CD4-positive, alpha-beta memory T cell (primary cell): ENCODE measurements at places on chromosomes 16 and 17. TPM values are rescaled to one million over a fixed set of nuclear protein-coding genes. Genes with fewer than 3 reads are reported as not detected.

- peak; percentile 82 for DNase-seq
These were observed 23.4 kb downstream of the AXIN2 start for GRCh38 chr17:65537845-65538674.

- peak; percentile 74 for DNase-seq
These were observed 172.8 kb upstream of the ZNF267 start for GRCh38 chr16:31700530-31701388.

Gene ADPRM
- 50.0 TPM for polyA plus RNA-seq

- no peak for DNase-seq
These were observed 34.5 kb downstream of the SDK2 start for GRCh38 chr17:73609758-73610157.

Gene ASB16
- 0.14 TPM for polyA plus RNA-seq

- DNase-seq = no peak
These were observed 44.0 kb upstream of the NOG start for GRCh38 chr17:56549501-56549900.

GRCh38 chr17:40151414-40151963 is 11.2 kb downstream of the CASC3 start:
- DNase-seq = no peak

- DNase-seq = no peak
These were observed 8.0 kb upstream of the TEDC2 start for GRCh38 chr16:2451851-2452320.

DNA sequence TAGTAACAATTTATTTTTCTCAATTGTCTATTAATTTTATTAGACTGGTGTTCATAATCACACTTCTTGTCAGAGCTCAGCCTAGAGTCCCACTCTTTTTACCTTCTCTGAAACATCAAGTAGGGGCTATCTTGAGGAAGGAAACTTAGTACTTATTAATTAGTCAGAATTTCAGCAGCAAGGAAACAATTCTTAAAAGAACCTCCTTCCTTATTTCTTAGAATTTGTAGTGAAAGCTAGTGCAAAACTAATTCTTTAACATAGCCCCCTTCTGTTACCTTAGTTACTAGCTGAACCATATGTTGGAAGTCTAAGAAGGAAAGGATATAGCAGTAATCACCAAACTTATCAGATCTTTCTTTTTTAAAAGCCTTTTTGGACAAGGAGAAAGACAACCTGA is 35.2 kb downstream of the MAP2K4 start:
- no peak for DNase-seq

DNA sequence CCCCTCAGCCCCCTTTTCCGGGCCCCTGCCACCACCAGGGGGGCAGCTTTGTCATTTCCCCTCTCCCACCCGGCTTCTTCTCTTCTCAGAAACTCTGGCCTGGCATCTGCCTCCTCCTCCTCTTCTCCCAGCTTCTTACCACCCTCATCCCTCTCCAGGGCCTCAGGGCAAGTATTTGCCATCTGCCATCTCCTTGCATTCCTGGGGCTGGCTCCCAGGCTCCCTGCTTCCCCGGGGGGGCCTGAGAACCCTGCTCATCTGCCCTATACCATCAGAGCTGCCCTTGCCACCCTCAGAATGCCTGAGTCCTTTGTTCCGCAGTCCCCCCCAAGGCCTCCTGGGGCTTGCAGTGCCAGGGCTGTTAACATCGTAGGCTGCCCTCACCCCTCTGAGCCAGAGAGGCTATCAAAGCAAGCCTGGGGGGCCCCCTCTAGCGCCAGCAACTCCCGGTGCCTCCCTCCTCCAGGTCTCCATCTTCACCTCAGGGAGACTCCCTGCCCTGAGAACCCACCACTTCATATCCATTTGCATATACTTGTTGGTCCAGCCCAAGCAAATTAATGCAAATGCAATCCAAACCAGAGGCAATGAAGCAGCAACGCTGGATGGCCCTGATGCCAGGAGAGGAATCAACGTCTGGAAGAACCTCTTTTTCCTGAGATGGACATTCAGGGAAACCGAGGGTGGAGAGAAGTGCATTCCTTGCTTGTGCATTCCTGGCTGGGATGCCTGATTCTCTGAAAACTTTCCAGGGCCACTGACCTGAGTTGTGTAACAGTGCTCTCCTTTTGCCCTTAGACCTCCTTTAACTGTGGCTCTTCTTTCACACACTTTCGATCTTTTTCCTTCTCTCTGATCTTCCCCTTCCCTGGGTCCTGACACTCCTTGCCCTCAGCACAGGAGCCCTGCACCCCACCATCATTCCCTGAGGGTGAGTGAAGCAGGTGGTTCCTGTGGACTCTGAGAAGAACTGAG is 20.7 kb upstream of the SP2 start:
- DNase-seq = no peak

DNA sequence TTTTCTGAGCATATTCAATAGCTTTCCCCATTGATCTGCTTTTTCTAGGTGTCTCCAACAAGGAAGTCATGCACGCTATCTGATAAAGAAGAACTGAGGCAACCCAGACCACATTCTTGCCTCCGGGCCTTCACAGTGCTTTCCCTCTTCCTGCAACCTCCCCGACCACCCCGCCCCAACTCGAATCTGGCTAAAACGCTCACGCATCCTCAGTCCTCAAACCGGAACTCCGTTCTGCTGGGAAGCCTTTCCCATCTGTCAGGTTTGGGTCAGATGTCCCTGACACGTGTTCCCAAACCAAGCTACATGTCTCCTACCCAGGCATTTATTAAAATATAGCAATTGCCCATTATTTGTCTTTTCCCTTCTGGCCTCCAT is 112.7 kb downstream of the VPS53 start:
- no peak for DNase-seq

DNA sequence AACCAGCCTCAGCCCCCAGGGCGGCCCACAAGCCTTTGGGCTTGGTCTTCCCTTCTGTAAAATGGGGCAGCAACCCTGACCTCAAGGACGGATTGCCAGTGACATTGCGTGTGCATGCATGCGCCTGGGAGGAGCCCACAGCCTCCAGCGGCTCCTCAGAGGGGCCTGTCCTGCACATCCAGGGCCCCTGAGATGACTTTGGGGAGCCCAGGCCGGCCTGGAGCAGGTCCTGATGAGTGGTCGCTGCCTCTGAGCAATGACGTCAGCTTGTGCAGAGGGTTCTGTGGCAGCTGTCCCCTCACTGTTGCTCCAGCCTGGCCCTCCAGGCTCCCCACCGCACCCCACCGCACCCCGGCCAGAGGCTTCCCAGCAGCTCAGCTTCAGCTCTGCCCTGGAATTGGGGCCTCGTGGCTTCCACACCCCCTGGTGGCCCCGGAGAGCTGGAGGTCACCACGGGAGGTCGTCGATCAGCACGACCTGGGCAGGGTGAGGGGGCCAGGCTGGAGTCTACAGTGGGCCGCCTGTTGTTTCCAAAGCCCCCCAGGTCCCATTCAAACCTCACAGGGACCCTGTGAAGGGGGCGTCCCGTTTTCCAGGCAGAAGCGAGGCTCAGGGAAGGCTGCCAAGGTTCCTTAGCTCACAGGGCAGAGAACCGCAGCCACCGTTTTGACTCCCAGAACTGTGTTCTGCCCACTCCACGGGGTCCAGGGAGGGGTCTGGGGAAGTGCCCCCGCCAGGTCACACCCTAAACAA is 341.8 kb downstream of the SEC14L1 start:
- no peak for DNase-seq

GRCh38 chr16:47991491-47991890 is 164.3 kb downstream of the ABCC12 start:
- no peak for DNase-seq

DNA sequence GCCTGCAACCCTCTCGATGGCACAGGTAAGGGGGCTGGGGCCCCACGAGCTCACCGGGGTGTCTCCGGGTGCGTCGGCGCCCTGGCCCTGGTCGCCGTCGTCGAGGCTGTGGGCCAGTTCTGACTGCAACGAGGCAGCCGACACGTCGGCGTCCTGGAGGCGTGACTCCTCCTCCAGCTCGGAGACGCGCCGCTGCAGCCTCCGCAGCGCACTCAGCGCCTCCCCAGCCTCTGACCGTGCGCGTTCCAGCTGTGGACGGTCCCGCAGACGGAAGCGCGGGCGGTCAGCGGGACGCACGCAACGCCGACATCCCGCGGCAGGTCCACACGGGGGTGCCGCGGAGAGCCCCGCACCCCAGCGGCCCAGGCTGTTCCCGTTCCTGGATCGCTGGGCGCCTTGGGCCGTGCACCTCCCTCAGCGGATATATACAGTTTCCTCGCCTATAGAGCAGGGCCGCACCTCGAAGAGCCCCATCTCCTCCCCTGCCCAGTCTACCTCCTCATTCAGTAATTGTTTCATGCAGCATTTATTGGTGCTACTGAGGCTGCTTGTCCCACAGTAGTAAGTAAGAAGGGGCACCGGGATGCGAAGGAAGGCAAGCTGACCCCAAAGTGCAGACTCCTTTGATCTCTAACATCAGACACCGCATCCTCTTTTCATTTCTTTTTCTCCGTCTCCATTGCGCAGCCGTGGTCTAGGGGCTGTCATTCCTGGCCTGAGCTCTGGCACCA is 5.8 kb downstream of the THOC6 start:
- peak; percentile 43 for DNase-seq

- DNase-seq = no peak
These were observed 19.9 kb upstream of the GHDC start for GRCh38 chr17:42214156-42214555.

- no peak for DNase-seq
These were observed 35.5 kb upstream of the PSMD7 start for GRCh38 chr16:74261068-74261467.

DNA sequence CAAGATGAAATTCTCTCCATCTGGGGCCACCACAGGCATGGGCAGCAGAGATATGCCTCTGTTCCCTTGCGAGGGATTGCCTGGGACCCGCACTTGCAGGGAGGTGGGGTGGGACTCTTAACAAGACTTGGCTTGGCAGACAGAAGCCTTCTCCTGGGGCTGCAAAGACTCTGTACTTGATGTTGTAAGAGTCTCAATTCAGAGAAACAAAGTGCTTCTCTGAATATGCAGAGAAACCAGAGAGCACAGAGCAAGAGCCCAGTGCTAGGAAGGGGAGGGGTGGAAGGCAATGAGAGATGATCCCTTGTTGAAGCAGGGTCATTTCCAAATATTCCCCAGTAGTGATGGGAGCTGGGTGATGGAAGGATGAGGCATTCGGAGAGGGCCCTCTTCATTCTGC is 2.2 kb downstream of the MMP28 start:
- DNase-seq = no peak

Gene RTN4RL1
- 0.27 TPM for polyA plus RNA-seq

- no peak for DNase-seq
These were observed 62.4 kb downstream of the STH start for GRCh38 chr17:46061435-46061834.

- DNase-seq = no peak
These were observed 39.9 kb downstream of the IQCK start for GRCh38 chr16:19757762-19758595.

DNA sequence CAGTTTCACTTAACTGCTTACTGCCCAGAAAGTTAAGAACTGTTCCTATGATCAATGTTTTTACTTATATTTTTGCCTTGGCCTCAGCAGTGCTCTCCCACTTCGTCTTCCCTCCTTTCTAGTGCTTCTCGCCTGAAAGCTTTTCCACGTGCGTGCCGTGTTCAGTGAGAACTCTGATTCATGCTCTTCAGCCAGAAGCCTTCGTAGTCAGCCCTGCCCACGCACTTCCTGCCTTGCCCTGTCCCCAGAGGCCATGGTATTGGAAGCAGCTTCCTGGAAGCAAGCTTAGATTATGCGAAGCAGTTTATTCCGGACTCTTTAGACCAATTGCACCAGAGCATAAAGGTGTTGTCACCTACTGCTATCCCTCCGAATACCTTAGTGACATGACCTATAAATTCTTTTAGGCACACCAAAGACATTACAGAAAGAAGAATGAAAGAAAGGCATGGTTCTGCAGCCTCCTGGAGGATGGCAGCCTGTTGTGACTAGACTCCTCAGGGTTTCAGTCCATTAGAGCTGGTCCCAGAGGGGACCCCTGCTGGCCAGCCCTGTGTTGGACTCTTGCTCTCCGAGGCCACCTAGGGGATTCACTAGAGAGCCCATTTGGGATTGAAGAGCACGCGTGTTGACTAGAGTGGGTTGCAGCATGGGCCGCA is 105.2 kb downstream of the RPTOR start:
- DNase-seq = peak; percentile 46

Gene KRTAP4-1
- not detected for polyA plus RNA-seq

Gene OTOA
- polyA plus RNA-seq = not detected

GRCh38 chr17:74299226-74300009 is 25.4 kb downstream of the DNAI2 start:
- no peak for DNase-seq

- DNase-seq = no peak
These were observed 458 bp downstream of the ZNF200 start for GRCh38 chr16:3234543-3234856.

- no peak for DNase-seq
These were observed 368.8 kb downstream of the SLC39A11 start for GRCh38 chr17:72723711-72724110.

DNA sequence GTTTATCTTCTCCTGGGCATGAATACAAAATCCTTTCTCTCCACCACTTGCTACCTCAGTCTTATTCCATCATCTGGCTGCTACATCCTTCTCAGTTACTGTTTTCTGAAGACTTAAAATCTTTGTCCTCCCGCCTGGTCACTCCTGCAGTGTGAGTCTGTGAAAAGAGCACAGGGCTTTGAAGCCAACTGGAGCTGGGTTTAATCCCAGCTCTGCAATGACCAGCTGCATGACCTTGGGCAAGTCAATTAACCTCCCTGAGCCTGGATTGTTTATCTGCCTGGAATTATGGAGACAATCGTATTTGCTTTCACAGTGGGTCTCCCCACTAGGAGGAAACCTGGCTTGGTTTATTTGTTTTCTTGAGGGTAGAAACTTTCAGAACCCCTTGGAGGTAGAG is 183.2 kb downstream of the GSG1L start:
- no peak for DNase-seq

DNA sequence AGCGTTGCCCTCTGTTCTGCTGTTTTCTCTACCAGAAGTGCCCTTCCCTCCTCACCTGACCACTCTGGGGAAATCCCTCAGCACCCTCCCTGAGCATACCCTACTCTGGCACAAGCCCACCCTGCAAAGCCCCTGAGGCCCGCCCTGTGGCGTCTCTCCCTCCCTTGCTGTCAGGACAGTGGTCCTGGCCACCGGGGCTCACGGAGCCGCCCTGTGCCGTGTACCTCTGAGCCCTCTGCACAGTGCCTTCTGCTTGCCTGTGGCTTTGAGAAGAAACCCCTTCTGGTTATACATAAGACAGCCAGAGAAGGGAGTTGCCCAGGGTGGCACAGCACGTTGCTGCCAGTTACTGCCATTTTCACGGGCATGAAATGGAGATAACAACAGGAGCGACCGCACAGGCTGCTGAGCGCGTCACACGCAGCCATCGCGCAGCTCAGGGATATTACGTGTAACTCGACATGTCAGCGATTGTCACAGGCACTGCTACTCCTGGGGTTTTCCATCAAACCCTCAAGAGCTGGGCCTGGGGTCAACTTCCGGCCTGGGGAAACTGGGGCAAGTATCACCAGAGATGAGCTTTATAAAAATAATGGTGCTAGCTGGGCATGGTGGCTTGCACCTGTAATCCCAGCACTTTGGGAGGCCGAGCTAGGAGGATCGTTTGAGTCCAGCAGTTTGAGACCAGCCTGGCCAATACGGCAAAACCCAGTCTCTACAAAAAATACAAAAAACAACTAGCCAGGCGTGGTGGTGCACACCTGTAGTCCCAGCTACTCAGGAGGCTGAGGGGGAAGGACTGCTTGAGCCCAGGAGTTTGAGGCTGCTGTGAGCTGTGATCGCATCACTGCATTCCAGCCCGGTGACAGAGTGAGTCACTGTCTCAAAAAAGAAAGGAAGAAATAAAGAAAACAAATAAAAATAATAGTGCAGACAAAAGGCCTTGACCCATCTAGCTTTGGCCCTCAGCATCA is 14.8 kb downstream of the SCGB1C2 start:
- no peak for DNase-seq
